Naive thymus-derived CD4-positive, alpha-beta T cell (primary cell): ENCODE measurements at places on chromosomes 2 and 18.

GRCh38 chr18:39297225-39297624 lies 1731.6 kb upstream of the CELF4 start:
- no peak for DNase-seq

GRCh38 chr2:152189622-152190495 lies 14.3 kb upstream of the STAM2 start:
- no peak for DNase-seq

GRCh38 chr2:188819792-188820191 lies 154.4 kb upstream of the COL3A1 start:
- DNase-seq, result no peak

GRCh38 chr2:101788995-101789970 lies 91.8 kb downstream of the MAP4K4 start:
- no peak for DNase-seq

- no peak for DNase-seq
Measured at GRCh38 chr2:47541848-47542450, 139.0 kb downstream of the MSH2 start.

DNA sequence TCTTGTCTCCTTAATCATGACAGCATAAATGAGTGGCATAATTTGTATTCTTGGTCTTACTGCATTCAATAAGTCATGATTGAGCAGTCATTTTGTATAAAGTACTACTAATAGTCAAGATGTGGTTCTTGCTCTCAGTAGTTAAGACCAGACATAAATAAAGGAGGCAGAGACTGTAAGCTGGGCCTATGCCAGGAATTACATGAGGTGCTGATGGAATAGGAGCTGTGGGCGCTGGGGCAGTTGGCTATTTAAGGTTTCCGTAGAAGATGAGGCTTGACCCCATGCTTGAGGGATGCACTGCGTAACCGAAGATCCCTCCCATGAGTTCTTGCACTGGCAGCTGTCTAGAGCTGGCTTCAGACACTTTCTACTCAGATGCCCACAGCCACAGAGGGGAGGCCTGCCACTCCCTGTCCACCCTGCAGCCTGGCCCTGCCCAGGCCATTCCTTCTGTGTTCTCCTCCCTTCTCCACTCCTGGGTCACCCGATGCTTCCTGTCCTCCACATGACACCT lies 150.9 kb upstream of the REV1 start:
- no peak for DNase-seq

DNA sequence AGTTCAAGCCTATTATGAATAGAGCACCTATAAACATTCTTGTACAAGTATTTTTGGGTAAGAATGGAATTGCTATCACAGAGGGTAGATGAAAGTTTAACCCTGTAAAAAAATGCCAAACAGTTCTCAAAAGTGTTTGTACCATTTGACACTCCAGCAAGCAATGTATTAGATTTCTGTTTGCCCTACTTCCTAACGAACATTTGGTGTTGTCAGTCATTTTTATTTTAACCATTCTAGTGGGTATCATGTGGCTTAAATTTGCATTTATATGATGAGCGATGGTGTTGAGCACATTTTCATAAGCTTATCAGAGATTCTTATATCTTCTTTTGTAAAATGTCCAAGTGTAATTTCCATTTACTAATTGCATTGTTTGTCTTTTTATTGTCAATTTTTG lies 608.2 kb upstream of the ACVR2A start:
- no peak for DNase-seq

DNA sequence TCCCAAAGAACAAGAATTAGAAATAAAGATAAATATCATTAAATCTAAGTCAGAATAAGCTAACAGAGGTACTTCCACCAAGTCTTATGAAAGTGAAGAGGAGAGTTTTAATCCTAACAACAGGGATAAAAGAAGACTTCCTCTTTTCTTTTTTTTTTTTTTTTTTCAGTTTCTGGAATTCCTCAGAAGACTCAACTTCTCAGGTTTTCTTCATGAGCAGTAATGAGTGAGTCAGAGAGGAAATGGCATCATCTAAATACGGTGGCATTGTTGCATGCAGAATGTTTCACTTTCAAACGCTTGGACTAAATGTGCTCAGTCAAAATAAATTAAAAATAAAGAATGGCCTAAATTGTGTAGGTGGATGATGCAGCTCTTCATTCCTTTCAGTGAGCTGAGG lies 45.6 kb upstream of the ARHGAP15 start:
- no peak for DNase-seq

DNA sequence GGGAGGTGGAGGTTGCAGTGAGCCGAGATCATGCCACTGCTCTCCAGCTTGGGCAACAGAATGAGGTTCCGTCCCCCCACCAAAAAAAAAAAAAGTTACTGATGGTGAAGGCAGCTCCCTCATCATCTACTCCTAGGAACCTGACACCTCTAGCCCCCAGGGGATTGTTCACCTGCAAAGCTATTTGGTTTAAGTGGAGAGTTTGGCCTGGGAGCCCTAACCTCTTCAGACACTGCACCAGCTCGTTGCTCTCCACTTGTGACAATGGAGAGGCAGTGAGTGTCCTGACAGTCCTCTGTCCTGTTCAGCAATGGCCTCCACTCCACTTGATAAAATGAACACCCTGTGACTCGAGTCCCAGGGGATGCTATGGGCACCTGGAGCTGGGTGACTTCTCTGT lies 43.5 kb downstream of the ATP6V1C2 start:
- no peak for DNase-seq

DNA sequence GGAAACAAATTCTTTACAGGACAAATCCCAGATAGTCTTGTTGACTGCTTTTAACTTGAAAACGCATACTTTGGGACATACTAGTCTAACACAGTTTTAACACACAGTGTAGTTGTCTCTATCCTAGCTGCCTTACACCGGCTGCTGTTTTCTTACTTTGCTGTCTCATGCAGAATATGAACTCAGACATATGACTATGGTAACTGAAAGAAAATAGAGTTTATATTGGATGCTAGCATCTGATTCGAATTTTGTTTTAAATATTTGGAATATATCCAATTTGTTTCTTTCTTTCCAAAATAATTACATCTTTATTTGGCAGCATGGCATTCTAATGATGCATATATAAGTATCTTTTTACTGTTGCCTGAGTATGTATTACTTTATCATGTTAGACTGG lies 69.8 kb downstream of the ANKRD12 start:
- DNase-seq, result no peak

DNA sequence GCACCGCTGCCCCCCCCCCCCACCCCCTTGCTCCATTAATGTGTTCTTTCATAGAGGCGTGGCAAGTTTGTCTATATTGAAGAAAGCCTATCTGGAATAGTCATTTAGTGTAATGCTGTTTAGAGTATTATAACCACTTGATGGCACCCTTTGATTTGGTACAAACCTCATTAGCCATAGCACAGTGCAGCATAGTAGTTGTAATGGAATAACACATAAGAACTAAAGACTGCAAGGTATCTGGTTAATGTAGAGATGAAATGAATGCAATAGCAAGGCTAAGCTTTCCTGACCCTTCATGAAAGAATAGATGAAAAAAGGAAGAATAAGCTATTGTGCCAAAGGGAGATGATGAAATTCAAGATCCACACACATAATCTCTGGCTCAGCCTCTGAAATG lies 81.9 kb downstream of the EHBP1 start:
- DNase-seq, result no peak

- DNase-seq, result no peak
Measured at GRCh38 chr2:79387431-79387830, 125.4 kb upstream of the CTNNA2 start.

- DNase-seq, result no peak
Measured at GRCh38 chr2:109474319-109474825, 139.4 kb downstream of the SEPTIN10 start.

DNA sequence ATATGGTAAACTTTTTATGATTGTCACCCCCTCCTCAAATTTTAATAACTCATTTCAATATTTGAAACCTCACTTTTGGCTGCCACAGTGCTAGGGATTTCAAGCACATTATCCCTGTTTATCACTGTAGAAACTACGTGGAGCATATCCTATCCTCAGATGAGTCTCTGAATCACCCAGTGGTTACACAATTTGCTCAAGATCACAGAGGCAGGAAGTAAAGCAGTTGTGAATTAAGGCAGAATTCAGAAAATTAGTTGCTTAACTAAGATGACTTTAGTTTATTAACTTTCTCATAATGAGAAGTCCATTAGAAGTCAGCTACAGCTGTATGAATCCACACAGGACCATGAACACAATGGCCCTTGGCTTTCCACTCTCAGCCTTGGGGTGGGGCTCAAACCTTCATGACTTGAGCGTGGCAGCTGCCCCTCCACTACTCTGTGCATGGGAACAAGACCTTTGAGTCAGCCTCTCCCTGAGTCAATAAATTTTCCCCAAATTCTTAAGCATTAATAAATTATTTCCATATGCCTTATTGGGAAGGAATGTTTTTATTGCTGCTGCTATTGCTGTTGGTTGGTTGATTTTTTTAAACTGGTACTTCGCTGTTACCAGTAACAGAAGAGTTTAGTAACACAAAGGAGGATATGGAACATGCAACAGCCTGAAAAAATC lies 369.0 kb downstream of the CBLN2 start:
- DNase-seq, result no peak

DNA sequence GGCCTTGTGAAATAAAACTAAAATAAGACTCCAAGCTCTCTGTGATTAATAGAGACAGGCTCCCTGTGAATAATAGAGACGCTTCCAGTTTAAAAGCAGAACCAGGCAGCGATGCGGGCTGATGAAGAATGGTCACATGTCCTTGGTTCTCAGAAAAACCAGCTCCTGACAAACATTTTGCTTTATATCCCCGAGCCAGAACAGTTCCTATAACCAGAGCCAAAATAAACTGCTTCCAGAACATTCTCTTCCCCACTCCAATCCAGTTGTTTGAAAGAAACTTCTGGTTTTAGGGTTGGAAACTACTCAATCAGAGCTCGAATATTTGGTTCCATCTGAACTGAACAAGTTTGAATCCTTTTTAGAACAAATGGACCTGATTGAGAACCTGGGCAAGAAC lies 213.7 kb downstream of the TSN start:
- DNase-seq, result no peak

GRCh38 chr2:22189893-22190480 lies 1066.2 kb downstream of the TDRD15 start:
- no peak for DNase-seq

DNA sequence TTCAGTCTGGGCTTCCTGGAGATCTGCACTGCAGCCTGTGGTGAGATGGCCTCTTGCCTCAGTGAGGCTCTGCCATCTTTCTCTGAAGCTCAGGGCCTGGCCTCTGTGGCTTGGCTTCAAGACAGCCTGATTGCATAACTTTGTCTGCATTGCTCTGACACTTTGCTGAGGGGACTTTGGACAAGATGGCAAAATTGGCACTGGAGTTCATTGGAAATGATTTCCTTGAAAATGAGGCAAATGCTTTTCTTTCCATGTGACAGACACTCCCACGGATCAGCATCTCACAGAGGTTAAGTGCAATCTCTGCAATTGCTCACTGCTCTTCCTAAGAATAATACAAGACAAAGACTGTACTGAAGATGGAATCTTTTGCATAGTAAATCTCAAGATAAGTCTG lies 166.8 kb downstream of the KCNS3 start:
- DNase-seq, result no peak

GRCh38 chr2:172437419-172438341 lies 10.3 kb downstream of the ITGA6 start:
- DNase-seq, result no peak

- peak; percentile 72 for DNase-seq
Measured at GRCh38 chr18:13216092-13216582, 2.4 kb upstream of the LDLRAD4 start.

- DNase-seq, result no peak
Measured at GRCh38 chr2:98824256-98825019, 93.5 kb upstream of the MGAT4A start.

DNA sequence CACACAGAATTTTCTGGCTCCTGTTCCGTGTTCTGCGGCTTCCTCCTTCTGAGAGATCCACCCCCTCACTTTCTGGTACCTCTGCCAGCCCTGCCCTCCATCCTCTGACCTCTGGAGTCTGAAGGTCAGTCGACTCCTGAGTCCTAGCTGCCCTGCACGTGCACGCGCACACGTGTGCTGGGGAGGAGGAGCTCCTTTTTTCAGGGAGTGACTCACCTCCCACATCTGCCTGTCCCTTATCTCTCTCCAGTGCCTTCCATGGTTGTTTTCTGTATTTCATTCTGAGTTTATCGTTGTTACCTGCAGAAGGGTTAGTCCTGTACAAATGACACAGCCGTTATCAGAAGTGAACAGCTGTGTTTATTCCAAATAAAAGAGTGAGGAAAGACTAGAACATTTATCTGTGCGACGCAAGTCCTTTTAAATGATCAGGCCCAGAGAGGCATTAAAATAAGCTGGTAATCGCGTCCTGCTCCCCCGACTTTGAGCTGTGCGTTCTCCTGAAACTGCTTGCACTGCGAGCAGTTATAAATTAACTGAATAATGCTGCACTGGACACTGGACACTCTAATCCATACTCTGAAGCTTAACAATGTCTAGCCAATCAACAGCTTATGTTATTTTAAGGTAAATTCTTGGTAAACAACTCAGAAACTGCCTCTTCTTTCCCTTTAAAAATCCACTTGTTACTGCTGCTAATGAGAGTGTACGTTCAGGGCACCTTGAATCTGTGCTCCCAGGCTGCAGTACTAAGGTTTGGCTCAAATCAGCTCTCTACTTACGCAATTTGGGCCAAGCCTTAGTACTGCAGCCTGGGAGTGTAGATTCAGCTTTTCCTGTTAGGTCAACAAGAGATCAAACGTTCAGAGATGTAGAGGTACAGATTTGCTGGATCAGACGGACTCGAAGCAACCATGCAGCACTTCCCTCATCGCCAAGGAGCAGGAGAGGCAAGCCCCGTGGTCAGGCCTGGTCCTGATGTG lies 72.5 kb downstream of the GALR1 start:
- DNase-seq, result no peak

DNA sequence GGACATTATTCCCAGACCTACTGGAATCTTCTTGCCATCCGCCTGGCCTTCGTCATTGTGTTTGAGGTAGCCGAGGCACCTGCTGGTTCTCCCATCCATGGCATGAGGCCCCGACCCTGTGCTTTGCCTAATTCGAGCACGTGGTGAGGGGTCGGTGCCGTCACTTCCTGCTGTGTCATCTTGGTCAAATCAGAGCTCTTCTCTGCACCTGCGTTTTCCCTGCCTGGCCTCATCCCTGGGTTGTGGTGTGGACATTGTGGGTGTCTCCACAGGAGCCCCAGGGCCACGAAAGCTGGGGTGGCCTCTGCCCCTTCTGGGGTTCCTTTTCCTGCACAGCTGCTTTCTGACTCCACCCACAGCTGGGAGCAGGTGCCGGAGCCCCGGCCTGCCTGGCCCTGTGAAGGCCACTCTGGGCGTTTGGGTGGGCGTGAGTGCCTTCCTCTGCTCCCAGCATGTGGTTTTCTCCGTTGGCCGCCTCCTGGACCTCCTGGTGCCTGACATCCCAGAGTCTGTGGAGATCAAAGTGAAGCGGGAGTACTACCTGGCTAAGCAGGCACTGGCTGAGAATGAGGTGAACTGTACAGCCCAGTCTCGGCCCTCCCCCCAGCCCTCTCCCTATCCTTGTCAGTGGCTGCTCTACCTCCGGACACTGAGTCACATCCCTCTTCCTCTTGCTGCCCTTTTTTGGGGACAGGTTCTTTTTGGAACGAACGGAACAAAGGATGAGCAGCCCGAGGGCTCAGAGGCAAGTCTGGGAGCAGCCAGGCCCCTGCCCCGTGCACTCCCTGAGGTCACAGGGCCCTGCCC lies 34.9 kb downstream of the ANO7 start:
- no peak for DNase-seq
